Activated T-helper 1 cell treated with anti-CD3 and anti-CD28 coated beads, Interleukin-12 subunit alpha, Interleukin-12 subunit beta, Interleukin-2, Interleukin-4 antibody, amounts not matched to agents 30 ng/mL and 10 ng/mL and 1 ng/mL, durations not matched to agents 14 hours and 24 hours and 36 hours (primary cell): ENCODE measurements at places on chromosomes 7 and 10.

DNA sequence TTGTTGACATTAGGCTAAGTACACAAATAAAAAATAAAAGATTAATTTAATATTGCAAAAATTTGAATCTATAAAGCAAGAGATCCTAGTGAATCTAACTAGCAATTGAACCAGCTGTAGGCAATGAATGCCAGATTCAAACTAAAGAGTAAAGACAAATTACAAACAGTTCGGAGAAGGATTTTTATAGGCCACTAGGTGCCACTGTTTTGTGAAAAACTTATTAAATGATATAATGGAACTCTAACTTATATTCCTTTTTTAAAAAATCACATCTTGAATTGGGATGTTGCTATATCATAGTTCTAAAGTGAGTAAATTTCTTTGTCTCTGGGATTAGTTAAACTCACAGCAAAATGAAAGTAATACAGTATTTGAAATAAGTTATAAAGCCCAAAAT, 39.1 kb upstream of the GNAI1 start:
- H3K36me3 ChIP-seq, result no peaks in the 10 kb centered on the region
- H3K27me3 ChIP-seq, result no peaks in the 10 kb centered on the region
- no peaks in the 10 kb centered on the region for H3K4me1 ChIP-seq
- DNase-seq, result no peak
- no peak overlapping the region for H3K27ac ChIP-seq
- no peak overlapping the region for H3K4me3 ChIP-seq

DNA sequence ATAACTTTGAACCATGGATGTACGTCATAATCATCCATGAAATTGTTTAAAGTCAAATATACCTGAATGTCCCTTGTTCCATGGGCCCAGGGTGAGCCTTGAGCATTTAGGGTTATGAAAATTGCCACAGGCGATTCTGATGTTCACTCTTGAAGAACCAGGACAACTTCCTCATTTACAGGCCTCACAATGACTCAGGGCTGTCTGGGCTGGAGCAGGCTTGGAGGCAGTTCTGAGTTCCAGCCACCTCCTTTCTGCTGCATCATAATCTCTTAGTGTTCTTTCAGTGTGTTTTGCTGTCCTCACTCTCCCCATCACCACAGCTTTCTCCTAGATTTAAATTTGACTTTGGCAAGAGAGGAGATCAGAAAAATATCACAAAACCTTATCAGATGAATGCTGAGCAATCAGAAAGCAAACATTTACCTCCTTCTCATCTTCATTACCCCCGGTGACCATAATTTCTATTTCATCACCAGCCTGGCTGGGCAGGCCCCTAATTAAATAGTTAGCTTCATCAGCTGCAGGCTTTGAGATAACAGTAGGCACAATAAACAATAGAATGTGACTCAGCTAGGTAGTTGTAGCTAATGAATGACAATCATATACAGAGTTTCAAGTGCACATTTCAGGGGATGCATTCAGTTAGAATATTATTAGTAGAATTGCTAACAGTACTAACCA, 571.0 kb downstream of the SH2D4B start:
- no peak overlapping the region for H3K27ac ChIP-seq
- no peak for DNase-seq

GRCh38 chr10:132306343-132306685, 1.4 kb downstream of the STK32C start:
- DNase-seq, result no peak
- H3K4me3 ChIP-seq, result peak overlapping the region; percentile 87
- H3K4me1 ChIP-seq, result no peaks in the 10 kb centered on the region
- no peak overlapping the region for H3K27ac ChIP-seq

- H3K27me3 ChIP-seq, result no peaks in the 10 kb centered on the region
- no peak overlapping the region for H3K27ac ChIP-seq
- H3K4me1 ChIP-seq, result peaks cover 32% of the 10 kb centered on the region
- DNase-seq, result no peak
Measured at GRCh38 chr10:119831656-119832055, 41.0 kb downstream of the MCMBP start.

DNA sequence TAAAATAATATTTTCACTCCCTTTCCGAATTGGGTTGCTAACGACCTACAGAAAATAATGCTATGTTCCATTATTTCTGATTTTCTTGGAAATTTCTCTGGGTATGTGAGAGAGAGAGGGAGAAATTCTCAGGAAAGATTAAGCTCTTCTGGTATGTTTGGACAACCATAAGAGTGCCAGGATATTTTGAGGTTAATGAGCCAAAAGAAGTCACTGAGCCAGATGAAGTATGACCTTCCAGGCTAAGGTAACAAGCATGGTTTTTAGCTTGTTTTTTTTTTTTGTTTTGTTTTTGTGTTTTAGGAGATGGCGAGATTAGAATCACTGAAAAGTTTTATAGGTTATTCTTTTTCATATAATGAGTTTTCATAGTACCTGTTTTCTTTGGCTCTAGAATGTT, 171.0 kb upstream of the FOXP2 start:
- no peaks in the 10 kb centered on the region for H3K36me3 ChIP-seq
- H3K4me3 ChIP-seq, result no peak overlapping the region
- H3K4me1 ChIP-seq, result no peaks in the 10 kb centered on the region
- H3K27me3 ChIP-seq, result no peaks in the 10 kb centered on the region
- H3K27ac ChIP-seq, result no peak overlapping the region
- DNase-seq, result no peak

GRCh38 chr7:131010717-131011431, 276.9 kb upstream of the KLF14 start:
- peaks cover 5% of the 10 kb centered on the region for H3K36me3 ChIP-seq
- no peak for DNase-seq
- H3K27me3 ChIP-seq, result no peaks in the 10 kb centered on the region
- peak overlapping the region; percentile 91 for H3K27ac ChIP-seq
- peak overlapping the region; percentile 73 for H3K4me3 ChIP-seq
- peaks cover 75% of the 10 kb centered on the region for H3K4me1 ChIP-seq

GRCh38 chr10:110742801-110743200, 98.7 kb downstream of the RBM20 start:
- H3K36me3 ChIP-seq, result no peaks in the 10 kb centered on the region
- H3K27me3 ChIP-seq, result peaks cover 1% of the 10 kb centered on the region
- no peak overlapping the region for H3K4me3 ChIP-seq
- H3K27ac ChIP-seq, result no peak overlapping the region
